Activated CD8-positive, alpha-beta memory T cell treated with anti-CD3 and anti-CD28 coated beads for 48 hours (primary cell): ENCODE measurements at places on chromosomes 3 and 15.

DNA sequence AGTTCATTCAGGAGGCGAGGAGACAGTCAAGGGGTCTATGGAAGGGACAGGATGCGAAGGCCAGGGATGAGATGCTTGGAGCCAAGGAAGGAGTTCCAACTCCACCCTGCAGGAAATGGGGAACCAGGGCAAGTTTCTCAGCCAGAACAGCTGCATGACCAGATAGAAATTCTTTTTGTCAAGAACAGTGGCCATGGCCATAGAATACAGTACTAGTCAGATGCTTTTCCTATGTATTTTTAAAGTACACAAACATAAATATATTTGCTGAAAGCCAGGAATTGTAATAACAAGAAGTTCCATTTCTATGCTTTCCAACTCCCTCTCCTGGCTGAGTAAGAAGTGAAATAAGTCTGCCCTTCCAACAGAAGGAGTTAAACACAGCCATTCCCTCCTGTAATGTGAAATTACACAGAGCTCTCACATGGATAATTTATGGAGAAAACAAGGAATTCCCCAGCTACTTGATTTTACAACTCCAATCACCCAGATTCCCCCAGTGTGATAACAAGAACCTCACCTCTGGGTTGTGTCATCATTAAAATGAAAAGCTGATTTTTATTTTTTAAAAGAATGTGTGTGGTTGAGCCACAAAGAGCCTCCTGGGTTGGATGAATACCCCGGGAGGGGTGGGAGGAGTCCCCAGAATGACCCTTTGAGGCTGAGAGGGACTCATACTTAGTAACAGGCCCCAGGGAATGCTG is 124.6 kb upstream of the ARHGEF3 start:
- no peak for DNase-seq

DNA sequence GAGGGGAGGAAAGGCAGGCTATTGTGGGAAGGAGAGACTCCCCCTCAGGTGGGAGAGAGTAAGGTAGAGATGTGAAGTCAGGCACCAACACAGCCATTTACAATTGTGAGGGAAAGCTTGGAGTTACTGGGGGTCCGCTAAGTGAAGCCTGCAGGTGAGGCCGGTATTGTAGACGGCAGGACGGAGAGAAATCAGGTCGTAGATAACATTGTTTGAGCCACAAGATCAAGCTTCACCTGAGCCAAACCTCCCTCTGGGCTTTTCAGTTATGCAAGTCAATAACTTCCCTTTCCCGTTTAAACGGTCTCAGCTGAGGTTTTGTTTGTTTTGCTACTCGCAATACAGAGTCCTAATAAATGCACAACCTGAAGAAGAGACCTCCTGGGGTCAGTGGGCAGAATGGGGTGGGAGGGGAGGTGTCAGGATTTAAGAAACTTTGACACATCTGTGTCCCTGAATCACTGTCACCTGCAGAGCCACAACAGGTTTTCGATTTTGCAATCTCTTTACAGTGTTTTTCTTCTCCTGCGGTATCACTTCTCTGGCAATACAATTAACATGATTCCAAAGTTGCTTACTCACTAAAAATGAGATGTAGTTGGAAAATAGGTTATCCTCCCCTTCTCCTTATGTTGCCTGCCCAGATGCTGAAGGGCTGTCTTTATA is 72.0 kb upstream of the GLCE start:
- DNase-seq, result no peak

GRCh38 chr3:177640319-177640965 is 443.2 kb upstream of the TBL1XR1 start:
- DNase-seq, result no peak

GRCh38 chr3:152556731-152557254 is 278.1 kb upstream of the P2RY1 start:
- DNase-seq, result no peak

- no peak for DNase-seq
These were observed 101.9 kb downstream of the TNIK start for GRCh38 chr3:171358181-171358880.

DNA sequence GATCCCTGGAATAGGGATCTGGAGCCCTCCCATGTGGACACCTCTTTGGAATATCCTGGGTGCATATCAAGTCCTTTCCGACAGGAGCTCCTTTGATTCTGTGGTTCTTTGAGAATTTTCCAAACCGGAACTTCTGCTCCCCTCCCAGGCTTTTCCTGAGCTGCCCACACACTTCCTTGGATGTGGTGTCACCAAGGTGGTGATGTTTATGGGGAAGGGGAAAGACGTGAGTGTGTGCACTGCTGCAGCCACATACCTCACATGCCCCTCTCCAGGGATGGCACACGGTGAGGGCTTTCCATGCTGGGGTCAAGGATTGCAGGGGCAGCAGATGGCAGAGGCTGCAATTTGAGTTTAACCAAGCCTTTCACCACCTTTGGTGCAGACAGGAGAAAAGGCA is 27.9 kb upstream of the PSTPIP1 start:
- DNase-seq, result no peak

DNA sequence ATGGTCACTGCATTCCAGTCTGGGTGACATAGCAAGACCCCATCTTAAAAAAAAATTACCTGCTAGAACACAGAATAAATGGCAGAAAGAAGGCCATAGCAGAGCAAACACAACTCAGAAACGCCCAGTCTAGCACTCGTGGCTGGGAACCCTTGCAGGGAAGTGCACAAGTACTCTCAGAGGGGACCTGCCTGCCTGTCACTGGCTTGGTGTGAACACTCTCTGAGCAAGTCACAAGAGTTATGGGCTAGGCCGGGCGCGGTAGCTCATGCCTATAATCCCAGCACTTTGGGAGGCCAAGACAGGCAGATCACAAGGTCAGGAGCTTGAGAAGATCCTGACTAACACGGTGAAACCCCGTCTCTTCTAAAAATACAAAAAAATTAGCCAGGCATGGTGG is 17.2 kb downstream of the SFMBT1 start:
- no peak for DNase-seq

DNA sequence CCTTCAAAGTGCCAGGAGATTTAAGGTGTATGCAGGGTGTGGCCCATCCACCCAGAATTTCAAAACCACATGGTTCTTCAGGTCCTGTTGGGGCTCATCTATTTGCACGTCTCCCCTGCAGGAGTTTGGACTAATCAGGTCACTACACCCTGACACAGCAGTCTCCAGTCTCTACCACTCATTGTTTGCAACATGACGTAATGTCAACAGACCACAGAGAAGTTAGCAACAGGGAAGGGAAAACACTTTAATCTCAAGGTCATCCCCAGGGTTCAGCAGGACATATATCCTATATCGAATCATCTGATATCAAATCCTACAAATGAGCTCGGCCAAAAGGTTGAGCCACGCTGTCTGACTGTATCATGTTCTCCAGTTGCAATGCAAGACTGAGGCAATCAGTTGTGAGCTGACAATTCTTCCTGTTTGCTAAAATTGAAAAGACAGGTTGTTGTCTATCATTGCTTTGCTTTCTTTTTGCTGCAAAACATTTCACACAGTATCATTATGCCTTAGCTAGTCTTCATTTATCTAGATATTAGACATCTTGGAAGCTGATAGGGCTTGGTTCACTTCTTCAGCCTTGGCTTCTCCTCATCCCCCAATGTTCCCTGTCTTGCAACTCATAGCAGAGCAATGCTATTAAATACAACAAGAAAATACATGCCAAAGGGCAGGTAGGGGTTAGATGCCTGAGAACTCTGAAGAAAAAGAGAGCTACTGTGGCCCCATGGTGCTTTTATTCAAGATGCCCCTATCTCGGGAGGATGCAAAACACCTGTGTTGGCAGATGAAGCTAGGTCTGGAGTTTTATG is 13.4 kb upstream of the LEKR1 start:
- no peak for DNase-seq

DNA sequence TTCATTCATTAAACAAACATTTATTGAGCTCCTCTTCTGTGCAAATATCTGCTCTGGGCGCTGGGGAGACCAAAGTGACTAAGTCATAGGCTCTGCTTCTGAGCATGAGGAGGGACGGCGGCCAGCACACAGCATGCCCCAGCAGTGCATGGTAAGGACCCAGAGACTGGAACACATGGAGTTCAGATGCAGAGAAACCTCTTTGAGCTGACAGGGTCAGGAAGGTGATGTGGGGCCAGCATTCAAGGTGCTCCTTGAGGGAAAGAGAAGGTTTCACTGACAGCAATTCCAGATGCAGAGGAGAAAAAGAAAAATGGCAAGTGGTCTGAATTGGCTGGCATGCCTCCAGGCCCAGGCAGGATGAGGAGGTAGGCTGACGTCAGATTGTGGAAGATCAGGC is 234.5 kb downstream of the UACA start:
- no peak for DNase-seq

- no peak for DNase-seq
These were observed 47.0 kb downstream of the OXNAD1 start for GRCh38 chr3:16311960-16312451.

DNA sequence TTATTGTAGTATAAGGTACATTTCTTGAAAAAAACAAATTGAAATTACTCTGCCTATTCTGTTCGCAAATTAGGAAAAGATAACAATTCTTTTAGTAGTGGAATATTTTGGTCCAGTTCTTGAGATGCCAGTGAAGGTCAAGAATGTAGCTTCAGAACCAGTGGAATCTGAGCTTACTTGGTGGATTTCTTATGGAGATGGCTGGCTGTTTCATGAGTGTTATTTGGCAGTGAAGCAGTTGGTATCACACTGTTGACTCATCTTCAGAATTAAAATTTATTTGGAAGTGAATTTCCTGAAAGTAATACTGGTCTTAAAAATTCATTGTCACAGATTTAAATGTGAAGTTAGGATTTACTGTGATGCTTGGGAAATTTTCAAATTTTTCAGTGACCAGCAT is 19.1 kb downstream of the RNF13 start:
- DNase-seq, result no peak

DNA sequence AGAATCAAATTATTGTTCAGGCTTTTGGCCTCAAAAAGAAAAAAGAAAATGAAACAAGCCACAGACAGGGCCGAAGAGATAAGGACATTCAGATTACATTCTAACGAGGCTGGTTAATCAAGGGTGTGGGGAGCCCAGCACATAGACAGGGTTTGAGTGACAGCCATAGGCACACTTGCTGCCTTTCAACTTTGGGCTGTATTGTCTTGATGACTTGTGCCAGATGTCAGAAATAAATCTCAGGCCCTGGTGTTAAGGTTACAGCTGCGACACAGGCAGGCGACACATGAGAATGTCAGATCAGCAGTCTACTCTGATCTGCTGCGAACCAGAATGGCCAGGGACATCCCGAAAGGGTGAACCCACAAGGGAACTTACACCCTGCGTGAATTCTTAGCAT is 231.2 kb upstream of the ARRDC4 start:
- DNase-seq, result no peak

- no peak for DNase-seq
These were observed 1.8 kb upstream of the CSPG5 start for GRCh38 chr3:47580481-47580880.

DNA sequence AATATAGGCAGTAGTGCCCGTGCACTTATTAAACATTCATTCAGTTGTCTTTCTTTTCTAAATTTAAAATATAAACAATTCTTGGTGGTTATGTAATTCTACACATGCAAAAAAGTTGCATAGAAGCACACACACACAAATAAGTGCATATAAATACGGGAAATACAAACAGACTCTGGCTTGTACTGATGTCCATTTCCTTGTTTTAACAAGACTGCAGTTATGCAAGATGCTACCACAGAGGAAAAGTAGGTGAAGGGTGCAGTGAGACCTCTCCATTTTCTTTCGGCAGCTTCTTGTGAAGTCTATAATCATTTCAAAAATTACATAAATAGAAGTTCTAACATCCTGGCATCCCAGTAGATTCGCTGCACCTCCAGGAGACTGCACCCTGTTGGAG is 130.6 kb upstream of the BCL6 start:
- DNase-seq, result no peak

- no peak for DNase-seq
These were observed 72.0 kb downstream of the TFDP2 start for GRCh38 chr3:142077155-142077858.

- DNase-seq, result no peak
These were observed 26.1 kb downstream of the LOXL1 start for GRCh38 chr15:73952171-73952912.

DNA sequence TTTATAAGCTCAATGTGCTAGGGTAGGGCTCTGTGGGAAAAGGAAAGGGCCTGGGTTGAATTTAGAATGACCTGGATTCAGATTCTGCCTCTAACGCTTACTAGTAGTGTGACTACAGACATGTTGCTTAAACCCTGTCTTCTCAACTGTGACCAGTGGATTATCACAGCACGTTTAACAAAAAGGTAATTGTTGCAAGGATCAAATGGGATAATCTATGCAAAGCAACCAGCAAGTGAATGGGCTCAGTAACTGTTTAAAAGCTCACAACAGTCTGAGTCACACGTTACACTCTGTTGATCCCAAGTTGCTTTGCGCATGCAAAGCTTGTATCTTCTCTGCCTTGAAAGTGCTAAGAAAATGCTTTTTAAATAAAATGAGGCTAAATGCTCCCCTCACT is 236.5 kb downstream of the IL20RB start:
- DNase-seq, result no peak

GRCh38 chr15:59194639-59195325 is 11.9 kb upstream of the LDHAL6B start:
- no peak for DNase-seq

DNA sequence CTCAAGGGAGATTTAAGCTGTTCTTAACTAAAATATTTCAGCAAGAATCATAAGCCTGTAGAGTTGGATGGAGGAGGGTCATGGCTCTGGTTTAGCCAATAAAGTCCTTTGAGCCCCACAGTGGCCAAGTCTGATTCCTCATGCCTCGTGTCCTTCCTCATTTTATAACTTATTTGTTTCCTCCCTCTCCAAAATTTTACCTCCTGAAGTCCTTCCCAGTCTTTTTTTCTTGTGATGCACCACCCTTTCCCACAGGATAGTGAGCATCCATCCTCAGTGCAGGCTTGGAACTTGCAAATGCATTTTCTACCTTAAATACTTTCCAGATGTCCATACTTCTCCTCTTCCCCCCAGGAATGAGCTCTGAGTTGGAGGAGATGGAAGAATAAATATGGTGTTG is 162.7 kb upstream of the AGTR1 start:
- no peak for DNase-seq

- DNase-seq, result no peak
These were observed 588 bp downstream of the SLC6A1 start for GRCh38 chr3:10992943-10993728.

DNA sequence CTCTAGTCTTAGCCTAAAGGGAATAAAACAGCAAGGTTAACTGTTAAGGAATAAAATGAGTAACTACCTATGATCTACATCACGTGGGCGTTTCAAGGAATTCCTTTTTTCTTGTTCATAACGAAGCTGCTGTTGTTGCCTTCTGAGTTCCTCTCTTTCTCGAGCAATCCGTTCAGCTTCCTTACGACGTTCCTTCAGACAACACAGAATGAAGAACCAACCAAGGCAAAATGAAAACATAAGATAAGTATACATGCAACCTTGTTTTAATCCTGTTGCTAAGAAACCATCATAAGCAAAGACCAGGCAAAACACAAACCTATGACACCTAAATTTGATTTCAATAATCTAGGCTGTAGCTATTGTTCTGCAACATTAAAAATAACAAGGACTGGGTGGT is 44.1 kb downstream of the SLTM start:
- no peak for DNase-seq

- no peak for DNase-seq
These were observed 128.7 kb downstream of the PDCD6IP start for GRCh38 chr3:33926998-33927605.
